ENCODE measurements at places on chromosomes 2 and 18.

GRCh38 chr18:78376046-78376445 is 603.6 kb upstream of the SALL3 start:
- DNase-seq = no peak

DNA sequence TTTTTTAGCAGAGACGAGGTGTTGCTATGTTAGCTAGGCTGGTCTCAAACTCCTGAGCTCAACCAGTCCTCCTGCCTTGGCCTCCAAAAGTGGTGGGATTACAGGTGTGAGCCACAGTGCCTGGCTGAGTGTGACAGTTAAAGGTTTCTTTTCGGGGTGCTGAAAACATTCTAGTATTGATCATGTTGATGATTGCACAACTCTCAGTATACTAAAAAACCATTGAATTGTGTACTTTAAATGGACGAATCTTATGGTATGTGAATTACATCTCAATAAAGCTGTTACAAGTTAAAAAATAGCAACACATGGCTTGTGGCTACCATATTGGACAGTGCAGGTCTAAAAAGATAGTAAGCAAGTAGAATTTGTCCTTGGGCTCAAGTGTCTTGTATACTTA is 22.3 kb downstream of the PAPOLG start:
- no peak for DNase-seq

- no peak for DNase-seq
These were observed 33.3 kb upstream of the NCK2 start for GRCh38 chr2:105711394-105711793.

DNA sequence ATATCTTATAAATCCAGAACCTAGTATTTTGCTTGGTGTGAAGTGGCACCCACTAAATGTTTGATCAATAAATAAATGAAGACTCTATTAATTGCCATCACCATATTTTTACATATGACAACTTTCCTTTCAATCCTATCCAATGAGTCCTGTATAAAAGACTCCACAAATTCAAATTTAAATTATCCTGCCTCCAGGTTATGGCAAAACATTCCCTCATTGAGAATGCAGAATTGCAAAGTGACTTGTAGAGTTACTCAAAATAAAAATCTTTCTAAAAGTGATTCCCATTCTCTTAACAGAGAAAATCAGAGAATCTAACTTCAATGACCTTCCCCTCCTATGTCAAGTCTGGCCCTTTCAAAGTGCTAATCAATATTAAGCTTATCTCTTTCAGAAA is 236.8 kb downstream of the GRB14 start:
- no peak for DNase-seq

GRCh38 chr18:34787931-34788532 is 77.9 kb downstream of the DTNA start:
- peak; percentile 89 for DNase-seq

DNA sequence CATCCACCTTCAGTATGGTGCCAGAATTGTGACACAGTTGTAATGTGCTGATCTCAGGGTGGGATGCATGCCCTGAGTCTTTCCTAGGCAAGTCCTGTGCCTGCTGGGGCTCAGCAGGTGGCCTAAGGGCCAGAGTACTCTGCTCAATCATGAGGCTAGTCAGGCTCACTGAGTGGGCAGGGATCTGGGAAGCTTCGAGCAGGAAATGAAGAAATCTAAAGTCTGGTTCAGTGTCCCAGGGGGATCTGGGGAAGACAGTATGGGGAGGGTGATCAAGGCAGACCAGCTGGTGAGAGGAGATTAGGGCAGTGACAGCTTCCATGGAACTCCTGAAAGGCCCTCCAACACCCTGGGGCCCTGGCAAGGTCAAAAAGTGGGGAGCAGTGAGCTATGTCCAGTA is 8.9 kb upstream of the ANKRD29 start:
- no peak for DNase-seq

DNA sequence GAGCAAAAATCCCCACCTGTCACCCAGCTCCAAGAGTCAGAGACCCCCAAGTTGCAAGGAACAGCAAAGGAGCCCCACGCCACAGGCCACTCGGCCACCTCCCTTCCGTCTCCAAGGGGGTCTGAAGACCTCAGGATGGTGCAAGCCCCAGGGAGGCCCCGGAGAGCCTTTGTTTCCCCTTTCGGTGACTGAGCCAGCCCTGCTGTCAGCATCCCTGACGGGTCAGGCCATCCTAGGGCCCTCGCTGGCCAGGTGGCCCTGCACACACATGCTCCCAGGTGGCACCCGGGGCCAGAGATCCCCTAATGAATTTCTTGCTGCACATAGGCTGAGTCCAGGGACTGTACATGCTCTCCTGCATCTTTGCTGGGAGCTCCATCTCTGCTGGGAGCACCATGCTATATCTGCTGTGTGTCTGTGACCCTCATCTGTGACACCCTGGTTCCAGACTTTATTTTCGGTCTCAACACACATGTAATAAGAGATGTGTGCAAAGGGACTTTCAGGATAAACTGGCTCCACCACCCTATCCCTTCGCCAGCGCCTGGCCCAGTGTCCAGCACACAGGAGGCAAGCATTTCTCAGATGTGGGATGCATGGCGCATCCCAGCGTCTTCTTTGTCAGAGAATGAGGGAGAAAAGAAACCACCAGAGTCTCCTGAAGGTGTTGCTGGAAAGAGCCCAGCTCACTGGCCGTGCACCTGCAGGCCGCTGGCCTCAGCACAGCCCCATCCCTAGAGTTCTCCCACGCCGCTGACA is 27.4 kb downstream of the ADI1 start:
- DNase-seq = no peak

GRCh38 chr2:43542285-43542933 is 53.4 kb downstream of the THADA start:
- peak; percentile 46 for DNase-seq

DNA sequence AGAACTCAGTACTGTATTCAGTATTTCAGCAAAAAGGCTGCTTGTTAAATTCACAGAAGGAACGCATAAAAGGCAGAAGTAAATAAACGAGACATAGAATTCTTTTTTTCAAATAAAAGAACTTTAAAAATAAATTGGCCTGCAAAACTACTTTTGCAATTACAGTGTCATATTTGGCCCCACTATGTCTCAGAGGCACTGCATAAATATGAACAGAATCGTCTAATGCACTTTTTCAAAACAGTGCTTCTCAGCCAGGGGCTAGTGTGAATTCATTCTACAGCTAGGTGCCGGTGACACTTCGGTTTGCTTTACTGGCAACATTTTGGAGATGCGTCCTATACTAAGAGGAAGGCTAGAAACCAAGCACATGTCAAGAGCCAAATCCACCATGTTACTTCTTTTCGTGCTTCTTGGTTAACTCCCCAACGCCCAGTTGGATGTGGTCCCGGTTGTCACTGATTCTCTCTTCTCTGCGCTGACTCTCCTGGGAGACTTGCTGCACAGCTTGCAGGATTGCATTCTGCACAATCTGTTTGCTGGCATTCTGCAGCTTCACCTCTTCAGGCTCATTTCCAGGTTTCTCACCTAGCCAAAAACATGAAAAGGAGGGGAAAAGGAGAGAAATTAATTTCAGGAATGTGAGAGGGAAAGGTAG is 51.8 kb downstream of the AKAIN1 start:
- DNase-seq = peak; percentile 94

DNA sequence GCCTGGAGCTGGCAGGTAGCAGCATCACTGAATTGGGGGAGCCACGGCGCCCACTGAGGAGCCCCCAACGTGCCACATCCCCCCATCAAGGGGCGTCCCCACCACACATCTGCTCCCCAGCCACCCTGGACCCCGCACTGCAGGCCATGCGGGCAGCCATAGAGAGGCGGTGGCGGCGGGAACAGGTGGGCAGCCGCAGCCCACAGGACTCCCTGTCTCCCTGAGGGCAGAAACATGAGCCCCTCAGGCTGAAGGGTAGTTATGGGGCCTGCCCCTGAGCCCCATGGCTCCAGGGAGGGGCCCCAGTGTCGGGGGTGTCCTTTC is 26.6 kb downstream of the CROCC2 start:
- DNase-seq = no peak

GRCh38 chr2:19369341-19369955 is 11.0 kb upstream of the OSR1 start:
- no peak for DNase-seq

DNA sequence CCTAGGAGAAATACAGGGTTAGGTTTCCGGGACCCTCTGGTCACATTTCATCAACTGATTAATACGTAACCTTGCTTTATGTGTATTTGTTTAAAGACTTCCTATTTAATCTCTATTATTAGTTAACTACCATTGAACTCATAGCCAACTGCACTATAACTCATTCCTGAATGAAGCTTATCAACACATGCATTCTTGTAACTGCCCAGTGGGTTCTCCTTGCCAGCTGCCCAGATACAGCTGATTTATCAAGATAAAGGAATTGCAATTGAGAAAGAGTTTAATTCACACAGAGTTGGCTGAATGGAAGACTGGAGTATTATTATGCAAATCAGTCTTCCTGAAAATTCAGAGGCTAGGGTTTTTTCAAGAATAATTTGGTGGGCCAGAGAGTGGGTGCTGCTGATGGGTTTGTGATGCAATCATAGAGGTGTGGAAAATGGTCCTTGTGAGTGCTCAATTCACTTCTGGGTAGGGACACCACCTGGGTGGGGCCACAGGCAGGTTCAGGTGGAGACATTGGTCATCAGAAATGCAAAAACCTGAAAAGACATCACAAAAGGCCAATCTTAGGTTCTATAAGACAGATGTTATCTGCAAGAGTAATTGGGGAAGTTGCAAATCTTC is 21.1 kb upstream of the NOSTRIN start:
- DNase-seq = no peak

- no peak for DNase-seq
These were observed 328.0 kb upstream of the HS6ST1 start for GRCh38 chr2:128646691-128647090.

- no peak for DNase-seq
These were observed 35.8 kb downstream of the KATNAL2 start for GRCh38 chr18:46953195-46953594.

DNA sequence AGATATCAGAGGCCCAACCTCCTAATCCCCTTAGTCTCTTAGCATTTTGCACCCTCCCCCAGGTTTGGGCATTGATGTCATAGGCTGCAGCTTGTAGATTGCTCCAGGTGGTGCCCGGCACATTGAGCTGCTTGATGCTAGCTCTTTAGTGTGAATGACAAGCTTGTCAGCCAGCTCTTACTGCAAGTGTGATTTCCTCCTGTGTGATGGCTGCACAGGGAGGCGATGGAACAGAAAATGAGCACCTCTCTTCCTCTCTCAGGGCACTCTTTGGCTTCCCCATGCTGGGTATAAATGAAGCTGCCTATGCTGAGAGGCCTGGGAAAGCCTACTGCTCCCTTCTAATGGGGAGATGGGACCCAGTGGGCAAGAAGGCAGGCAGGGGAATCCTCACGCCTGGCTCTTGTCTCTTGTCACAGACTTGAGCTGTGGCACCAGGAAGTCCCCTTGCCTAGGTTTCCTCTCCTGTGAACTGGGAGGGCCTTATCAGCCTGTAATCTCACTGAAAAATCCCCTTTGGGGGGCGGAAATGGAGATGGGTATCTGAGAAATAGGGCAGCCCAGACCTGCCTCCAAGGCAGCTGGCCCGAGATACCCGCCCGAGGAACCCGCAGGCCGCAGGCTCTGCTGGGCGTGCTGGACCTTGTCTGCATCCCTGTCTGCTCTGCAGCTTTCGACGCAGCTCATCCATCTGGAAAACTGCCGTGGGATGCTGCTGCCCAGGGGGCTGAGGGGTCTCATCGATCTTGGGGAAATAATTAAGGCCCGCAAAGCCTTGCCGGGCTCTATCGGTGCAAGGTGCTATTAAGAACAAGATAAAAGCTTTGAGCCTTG is 163.5 kb upstream of the CXCR4 start:
- DNase-seq = no peak

DNA sequence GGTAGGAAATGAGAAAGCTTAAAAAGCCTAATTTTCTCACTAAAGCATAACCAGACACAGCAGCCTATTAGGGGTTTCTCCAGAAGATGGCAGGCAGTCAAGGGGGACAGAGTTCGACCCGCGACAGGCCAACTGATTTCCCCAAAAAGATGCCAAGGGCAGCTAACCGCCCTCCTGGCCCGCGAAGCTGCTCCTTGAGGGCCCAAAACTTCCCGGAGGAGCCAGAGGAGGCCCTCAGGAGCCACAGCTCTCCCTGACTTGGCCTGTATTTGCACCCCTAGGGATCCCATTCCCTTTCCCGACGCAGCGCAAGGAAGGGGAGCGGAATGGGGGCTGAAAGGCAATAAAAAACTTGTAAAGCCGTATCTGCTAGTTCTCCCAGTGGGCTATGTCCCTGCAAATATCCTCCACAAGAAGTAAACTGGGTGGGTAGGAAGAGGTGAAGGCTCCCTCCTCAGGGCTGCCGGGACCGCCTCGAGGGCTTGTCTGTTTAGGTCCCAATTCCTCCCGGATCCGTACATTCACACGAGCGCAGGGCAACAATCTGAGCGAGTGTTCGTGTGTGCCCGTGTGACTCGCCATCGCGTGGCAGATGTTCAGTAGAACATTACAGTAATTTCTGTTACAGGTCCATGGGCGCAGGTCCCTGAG is 756 bp upstream of the NAGK start:
- DNase-seq = no peak

GRCh38 chr2:236964291-236964690 is 121.4 kb upstream of the COPS8 start:
- DNase-seq = no peak

GRCh38 chr2:209985874-209986273 is 16.6 kb upstream of the RPE start:
- DNase-seq = no peak

- DNase-seq = peak; percentile 5
These were observed 522.0 kb downstream of the SPAG16 start for GRCh38 chr2:213806125-213806726.

GRCh38 chr2:46814160-46814961 is 101.2 kb downstream of the MCFD2 start:
- no peak for DNase-seq

DNA sequence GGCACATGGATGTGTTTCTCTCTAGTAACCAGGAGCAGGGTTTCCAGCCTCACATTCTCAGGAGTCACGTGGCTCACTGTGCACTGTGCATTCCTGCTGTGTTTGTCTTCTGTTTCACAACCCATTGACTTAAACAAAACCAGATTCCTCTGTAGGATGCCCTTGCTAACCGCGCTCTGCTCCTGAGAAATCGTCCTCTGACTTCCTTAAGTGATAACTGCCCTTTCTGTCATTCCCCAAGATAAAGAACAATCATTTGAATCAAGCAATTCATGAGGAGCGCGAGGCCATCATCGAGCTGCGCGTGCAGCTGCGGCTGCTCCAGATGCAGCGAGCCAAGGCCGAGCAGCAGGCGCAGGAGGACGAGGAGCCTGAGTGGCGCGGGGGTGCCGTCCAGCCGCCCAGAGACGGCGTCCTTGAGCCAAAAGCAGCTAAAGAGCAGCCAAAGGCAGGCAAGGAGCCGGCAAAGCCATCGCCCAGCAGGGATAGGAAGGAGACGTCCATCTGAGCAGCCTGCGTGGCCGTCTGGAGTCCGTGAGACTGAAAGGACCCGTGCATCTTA is 60.2 kb downstream of the RALBP1 start:
- peak; percentile 60 for DNase-seq

DNA sequence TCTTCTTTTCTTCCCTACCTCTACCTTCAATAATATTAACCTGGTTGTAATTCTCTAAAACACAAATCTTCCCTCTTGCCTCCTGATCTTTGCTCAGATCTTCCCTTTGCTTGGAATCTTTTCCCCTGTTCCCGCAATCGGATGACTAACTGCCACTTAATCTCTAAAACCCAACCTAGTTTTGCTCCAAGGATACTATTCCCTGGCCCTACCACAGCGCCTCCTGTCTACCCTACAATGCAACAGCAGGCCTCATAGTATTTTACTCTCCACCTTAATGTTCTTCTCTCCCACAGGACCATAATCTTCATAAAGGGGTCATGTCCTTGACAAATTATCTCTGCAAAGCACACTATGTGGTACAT is 246.8 kb upstream of the TNP1 start:
- no peak for DNase-seq

All from G401 (cell line).